ENCODE measurements at places on chromosomes 1 and 21.
A peak's percentile ranks its signal among the peaks of the same experiment; 100 is the strongest.

- no peak for DNase-seq
Observed at GRCh38 chr1:162756523-162756922, 34.0 kb upstream of the HSD17B7 start.

DNA sequence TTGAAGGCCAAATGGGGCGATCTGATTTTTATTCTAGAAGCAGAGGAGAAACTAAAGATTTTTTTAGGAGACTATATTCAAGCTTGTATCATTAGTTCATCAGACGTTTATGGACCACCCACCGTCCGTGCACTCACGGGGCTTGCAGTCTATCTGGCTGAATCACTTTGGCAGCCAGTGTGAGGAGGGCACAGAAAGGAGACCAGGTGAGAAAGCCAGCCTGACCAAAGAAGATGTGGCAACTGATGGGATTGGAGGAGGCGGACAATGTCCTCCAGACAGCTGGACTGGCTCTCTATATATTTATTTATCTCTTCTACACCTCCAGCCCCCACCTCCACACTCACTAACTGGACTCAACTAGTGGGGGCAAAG is 822 bp upstream of the ELOVL1 start:
- DNase-seq, result no peak

- DNase-seq, result peak; percentile 38
Observed at GRCh38 chr1:161836018-161836417, 69.9 kb downstream of the ATF6 start.

DNA sequence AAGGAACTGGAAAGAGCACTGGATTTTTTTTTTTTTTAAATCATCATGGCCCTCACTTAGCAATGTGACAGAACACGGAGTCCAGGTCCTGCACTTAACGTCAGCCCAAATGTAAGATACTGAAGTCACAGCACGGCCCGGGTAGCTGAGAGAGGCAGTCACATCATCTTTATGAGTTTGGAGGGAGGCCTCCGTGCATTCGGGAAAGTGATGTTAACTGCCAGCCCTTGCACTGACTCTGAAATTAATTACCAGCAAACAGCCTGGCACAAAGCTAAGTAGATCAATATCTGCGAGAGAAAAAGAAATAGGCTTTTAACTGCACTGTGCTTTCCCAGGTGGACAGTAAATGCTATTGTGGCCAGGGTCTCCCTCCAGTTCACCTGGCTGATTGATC is 109.5 kb upstream of the ADAR start:
- DNase-seq, result no peak

GRCh38 chr1:186792870-186793581 is 35.7 kb upstream of the PLA2G4A start:
- DNase-seq, result no peak

DNA sequence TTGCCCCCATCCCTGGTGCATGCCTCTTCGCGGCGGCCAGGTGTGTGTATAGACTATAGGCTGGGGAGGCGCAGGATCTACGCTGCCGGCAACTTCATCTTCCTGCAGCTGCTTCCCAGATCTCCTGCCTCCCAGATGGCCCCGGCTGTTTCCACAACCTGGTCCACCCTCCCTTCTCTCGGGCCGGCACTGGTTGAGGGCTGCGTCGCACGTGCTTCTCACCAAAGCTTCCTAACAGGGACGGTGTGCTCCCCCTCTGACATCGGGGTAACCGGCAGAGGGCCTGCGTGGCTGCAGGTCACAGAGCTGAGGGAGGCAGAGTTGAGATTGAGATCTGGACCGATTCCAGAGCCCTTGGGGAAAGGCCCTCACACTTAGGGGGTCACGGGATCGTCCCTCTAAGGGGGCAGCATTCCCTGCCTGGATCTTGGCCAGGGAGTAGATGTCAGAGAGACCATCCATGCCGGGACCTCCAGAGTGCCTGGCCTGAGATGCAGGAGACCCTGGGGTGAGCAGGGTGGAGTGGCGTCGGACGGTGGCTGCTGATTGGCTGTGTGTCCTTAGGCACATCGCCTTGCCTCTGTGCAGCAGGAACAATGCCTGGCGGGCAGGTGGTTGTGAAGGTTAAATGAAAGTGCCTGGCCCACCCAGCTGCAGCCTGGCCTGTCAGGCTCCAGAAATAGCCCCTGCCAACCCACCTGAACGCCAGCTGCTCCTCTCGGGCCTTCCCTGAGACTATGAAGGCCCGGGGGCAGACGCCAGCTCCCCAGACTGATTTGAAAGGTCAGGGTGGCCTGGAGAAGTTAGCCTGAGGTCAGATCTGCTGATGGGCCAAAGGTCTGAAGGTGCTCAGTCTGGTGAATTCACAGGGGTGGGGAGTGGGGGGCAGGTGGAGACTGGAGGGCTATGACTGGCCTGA is 6.1 kb upstream of the MASP2 start:
- no peak for DNase-seq

DNA sequence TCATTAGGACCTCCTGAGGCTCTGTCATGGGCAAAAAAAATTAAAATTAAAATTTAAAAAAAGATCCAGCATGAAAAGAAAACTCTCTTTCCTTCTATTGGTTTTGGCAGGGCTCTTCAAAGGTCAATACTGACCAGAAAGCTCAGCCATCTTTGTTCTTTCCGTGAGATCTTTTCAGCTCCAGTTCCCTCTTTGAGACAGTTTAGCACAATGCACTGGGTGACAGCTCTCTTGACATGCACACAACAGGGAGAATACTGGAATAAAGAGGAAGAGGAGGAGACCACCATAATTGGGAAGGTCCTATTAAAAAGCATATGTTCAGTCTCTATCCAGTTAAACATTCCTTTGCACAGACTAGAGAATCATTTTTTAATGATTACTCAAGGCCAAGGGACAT is 6.3 kb downstream of the LIX1L start:
- DNase-seq, result no peak

GRCh38 chr1:145887631-145888030 is 2.0 kb upstream of the ANKRD35 start:
- no peak for DNase-seq

DNA sequence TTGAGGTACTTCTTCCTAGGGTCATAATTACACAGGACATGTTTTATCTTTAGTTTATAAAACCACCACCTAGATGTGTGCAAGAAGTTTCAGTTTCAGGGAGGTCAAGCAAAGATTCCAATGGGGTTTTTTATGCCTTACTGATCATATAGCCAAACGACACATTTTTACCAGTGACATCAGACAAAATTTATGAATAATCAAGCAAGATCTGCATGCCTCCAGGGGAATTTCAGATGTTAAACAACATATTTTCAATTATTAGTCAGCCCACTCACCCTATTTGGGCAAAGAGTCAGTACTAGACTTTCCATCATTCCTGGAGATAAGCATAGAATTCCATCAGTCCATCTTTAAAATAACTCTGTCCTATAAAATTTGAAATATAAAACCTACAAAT is 867.4 kb downstream of the KCNT2 start:
- DNase-seq, result no peak

- DNase-seq, result no peak
Observed at GRCh38 chr1:160608514-160608913, 29.2 kb upstream of the CD84 start.

- DNase-seq, result no peak
Observed at GRCh38 chr1:109796484-109797302, 33.0 kb upstream of the EPS8L3 start.

DNA sequence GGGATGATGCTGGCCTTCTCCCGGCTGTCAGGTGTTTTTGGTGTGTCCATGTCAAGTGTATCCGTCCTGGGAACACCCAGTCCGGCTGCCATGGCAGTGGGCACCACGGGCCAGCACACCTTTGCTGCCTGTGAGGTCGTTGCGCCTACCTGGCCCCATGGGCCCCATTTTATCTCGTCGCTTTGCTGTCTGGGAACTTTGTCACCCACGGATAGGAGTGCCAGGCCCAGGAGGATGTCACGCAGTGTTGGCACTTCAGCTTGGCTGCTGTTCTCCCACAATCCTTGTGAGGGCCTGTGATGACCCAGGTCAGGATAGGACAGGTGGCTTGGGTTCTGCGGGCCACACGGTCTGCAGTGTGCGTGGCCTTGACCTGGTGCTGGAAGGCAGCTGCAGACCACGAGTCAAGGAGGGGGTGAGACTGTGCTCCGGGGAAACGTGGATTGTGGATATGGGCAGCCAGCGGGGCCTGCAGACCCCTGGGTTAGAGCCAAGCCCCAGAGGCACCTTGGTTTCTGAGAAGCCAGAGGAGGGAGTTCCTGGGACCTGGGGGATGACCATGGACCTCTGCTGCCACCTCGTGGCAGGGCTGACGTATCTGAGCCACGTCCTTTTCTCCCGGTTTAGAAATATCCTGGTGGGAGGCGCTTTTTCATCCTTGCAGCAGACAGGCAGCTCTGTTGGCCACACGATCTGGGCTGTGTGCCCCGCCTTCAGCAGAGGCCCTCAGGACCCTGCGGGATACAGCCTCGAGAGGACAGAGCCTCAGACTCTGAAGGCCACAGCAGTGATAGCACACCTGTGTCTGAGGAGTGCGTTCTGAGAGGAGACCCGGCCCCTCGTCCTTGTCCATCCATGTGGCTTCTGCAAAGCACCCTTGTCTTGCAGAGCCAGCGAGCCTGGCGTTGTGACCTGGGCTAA is 161.1 kb upstream of the COL6A1 start:
- DNase-seq, result peak; percentile 63

DNA sequence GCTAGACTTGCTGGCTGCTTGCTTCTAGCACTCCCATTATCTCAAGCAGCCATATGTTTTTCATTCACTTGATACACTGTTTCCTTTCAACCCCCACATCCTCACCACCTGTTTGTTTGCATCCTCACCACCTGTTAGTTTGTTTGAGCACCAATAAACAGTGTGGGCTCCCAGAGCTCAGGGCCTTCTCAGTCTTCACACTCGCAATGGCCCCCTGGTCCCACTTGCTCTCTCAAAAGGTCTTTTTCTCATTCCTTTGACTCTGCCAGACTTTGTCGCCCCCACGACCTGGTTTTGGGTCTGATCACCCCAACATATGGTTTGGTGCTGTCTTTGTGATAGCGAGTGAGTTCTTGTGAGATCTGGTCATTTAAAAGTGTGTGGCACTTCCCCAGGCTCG is 6.2 kb upstream of the PADI4 start:
- DNase-seq, result no peak

GRCh38 chr1:201307231-201307630 is 23.9 kb downstream of the PKP1 start:
- DNase-seq, result peak; percentile 44

GRCh38 chr1:156642265-156643048 is 540 bp downstream of the BCAN start:
- no peak for DNase-seq

DNA sequence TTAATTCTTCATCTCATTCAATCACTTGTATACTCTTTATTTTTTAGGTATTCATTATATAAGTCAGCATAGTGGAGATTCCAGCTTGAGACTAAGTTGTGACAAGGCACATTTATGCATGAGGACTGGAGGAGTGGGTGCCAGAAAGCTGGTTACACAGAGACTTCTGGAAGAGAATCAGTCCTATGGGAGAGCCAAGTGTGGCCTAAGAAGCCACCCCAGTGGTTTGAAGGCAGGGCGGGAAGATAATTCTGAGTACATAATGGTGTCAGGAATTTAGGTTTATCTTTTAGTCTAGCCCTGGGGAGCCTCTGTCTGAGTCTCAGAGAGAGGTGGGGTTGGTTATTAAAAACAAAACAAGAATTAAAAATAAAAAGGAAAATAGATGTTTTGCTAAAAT is 83.0 kb downstream of the SPAG17 start:
- no peak for DNase-seq

- DNase-seq, result no peak
Observed at GRCh38 chr1:112594208-112594876, 24.6 kb downstream of the ST7L start.

- DNase-seq, result peak; percentile 86
Observed at GRCh38 chr1:94335950-94336349, 82.2 kb upstream of the ABCD3 start.

DNA sequence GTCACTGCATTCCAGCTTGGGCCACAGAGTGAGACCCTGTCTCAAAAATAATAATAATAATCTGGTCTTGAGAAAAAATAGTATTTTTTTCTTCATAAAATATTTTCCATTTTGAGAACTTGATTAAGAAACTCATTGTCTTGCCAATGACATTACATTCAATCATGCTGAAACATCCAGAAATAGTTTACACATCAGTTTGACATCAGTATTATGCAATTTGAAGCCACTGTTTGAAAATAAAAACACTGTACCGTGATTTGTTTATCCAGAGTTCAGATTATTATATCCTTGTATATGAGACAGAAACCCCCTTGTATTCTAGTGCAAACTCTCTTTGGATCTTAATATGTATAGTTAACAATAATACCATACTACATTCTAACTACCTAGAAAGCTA is 6.9 kb downstream of the FMO2 start:
- DNase-seq, result no peak

DNA sequence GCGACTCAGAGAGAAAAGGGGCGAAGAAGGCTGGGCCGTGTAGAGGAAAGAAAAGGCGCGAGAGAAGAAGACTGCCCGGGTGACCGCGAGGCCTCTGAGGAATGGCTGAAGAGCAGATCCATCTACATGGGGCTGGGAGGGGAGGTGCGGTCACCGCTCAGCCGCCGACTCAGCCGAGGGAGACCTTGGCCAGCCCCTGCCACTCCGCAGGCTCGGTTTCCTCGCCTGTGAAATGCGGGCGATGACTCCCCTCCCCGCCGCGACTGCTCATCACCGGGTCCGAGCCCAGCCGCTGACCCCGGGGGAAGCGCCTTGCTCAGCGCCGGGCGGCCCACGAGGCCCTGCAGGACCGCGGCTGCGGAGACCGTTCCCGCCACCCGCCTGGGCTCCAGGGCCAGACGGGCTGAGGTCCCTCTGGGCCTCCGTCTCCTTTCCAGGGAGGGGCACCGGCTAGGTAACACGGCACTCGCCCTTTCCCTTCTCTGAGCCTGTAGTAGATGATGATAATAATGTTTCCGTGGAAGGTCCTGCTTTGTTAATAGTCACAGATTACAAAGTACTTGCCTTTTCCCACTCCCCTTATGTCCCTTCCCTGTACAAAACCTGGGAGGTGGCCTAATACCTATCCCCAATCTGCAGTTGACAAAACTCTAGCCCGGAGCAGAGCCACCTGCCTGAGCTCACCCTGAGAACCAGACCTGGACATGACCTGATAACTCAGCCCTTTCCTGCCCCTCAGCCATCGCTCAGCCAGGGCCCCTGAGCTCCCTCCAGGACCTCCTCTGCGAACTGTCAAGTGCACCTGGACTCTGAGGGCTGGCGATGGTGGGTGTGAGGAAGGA is 1.6 kb upstream of the BSND start:
- DNase-seq, result no peak

GRCh38 chr21:46189213-46189958 is 5.1 kb upstream of the SPATC1L start:
- no peak for DNase-seq

- no peak for DNase-seq
Observed at GRCh38 chr1:222642468-222642867, 24.6 kb downstream of the MIA3 start.

- DNase-seq, result no peak
Observed at GRCh38 chr1:93029317-93029716, 49.8 kb upstream of the MTF2 start.

DNA sequence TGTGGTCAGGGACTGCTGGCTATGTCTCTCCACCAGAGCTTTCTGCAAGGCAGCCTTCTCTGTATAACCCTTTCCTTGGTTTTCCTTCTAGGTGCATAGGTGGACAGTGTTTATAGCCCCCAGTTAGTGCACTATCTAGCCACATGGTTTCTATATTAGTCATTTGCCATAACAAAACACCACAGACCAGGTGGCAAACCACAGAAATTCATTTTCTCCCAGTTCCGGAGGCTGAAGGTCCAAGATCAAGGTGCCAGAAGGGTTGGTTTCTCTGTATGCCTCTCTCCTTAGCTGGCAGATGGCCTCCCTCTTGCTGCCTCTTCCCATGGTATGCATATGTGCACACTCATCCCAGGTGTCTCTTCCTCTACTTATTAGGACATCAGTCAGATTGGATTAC is 106.4 kb downstream of the KAZN start:
- DNase-seq, result no peak

Measured in stromal cell of bone marrow (primary cell).